NCI-H510A (cell line): ENCODE measurements at places on chromosomes 12 and 14.

GRCh38 chr12:111171345-111171744 lies 197.6 kb downstream of the PHETA1 start:
- no peak for DNase-seq

DNA sequence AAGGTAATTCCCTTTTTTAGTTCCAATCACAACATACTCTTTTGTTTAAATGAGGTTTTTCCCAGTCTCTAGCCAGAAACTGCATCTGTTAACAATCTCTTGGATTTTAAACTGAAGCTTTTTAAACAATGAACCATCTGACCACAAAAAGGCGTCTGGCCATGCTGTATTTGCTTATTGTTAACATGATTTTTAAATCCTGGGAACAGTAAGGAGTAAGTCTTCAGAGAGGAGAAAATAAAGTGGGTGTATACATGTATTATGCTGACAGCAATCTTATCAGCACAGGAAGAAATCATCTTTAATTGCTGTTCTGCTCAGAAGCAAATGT lies 106.2 kb downstream of the DAAM1 start:
- no peak for DNase-seq

- DNase-seq: no peak
These were observed 16.5 kb upstream of the SMIM10L1 start for GRCh38 chr12:11154400-11154925.

- no peak for DNase-seq
These were observed 54.9 kb downstream of the PLEKHG7 start for GRCh38 chr12:92757597-92758121.

- DNase-seq: no peak
These were observed 44.0 kb downstream of the PPHLN1 start for GRCh38 chr12:42370013-42370412.
